Osteoblast (primary cell): ENCODE measurements at places on chromosomes 7 and 10. TPM values are rescaled to one million over a fixed set of nuclear protein-coding genes. Genes with fewer than 3 reads are reported as not detected.

PEX1 gene
- total RNA-seq, result 23.6 and 25.7 TPM in 2 replicates

CBLL1 gene
- 25.7 and 32.7 TPM in 2 replicates for total RNA-seq

PVRIG gene
- not detected in 2 replicates for total RNA-seq

RADIL gene
- 0.29 and 1.1 TPM in 2 replicates for total RNA-seq

SCART1 gene
- 5.1 and 5.6 TPM in 2 replicates for total RNA-seq

CALML3 gene
- not detected in 2 replicates for total RNA-seq

GIMAP4 gene
- not detected in 2 replicates for total RNA-seq

COL17A1 gene
- total RNA-seq, result under 0.01 TPM in 2 replicates

BMPER gene
- total RNA-seq, result 9.7 and 11.2 TPM in 2 replicates

SLC13A1 gene
- not detected in 2 replicates for total RNA-seq

ACSM6 gene
- total RNA-seq, result not detected in 2 replicates

AUTS2 gene
- total RNA-seq, result 15.2 and 17.4 TPM in 2 replicates

ZMIZ1 gene
- total RNA-seq, result 40.9 and 50.4 TPM in 2 replicates

POM121L12 gene
- total RNA-seq, result not detected in 2 replicates

DYNC1I1 gene
- total RNA-seq, result 2.2 and 2.9 TPM in 2 replicates

MYPN gene
- 1.5 and 1.8 TPM in 2 replicates for total RNA-seq

ZNF736 gene
- total RNA-seq, result 12.7 and 14.4 TPM in 2 replicates

ASZ1 gene
- total RNA-seq, result not detected in 2 replicates

TMEM229A gene
- not detected in 2 replicates for total RNA-seq

UPK3BL2 gene
- total RNA-seq, result 0.36 and 4.7 TPM in 2 replicates

CDHR1 gene
- total RNA-seq, result under 0.01 TPM in 1 of 2 replicates, not detected in the other

ACTR3C gene
- 1.8 and 3.8 TPM in 2 replicates for total RNA-seq

SHTN1 gene
- total RNA-seq, result 2.2 and 2.4 TPM in 2 replicates

TSPAN33 gene
- total RNA-seq, result under 0.01 and 0.36 TPM in 2 replicates

FAM25C gene
- total RNA-seq, result not detected in 2 replicates

PPP1R3C gene
- 73.4 and 87.9 TPM in 2 replicates for total RNA-seq

KIAA1549 gene
- 2.9 and 3.3 TPM in 2 replicates for total RNA-seq

CALN1 gene
- total RNA-seq, result under 0.01 TPM in 1 of 2 replicates, not detected in the other

GSAP gene
- total RNA-seq, result 10.6 and 13.0 TPM in 2 replicates

SMKR1 gene
- total RNA-seq, result 0.72 and 0.88 TPM in 2 replicates

AOAH gene
- total RNA-seq, result under 0.01 TPM in 1 of 2 replicates, not detected in the other

MYH16 gene
- total RNA-seq, result under 0.01 TPM in 1 of 2 replicates, not detected in the other

PHYHIPL gene
- total RNA-seq, result not detected in 2 replicates

PNLIPRP1 gene
- total RNA-seq, result not detected in 2 replicates

NKX2-3 gene
- not detected in 2 replicates for total RNA-seq

SDK1 gene
- under 0.01 and 0.36 TPM in 2 replicates for total RNA-seq

MBL2 gene
- total RNA-seq, result under 0.01 TPM in 2 replicates

PRSS37 gene
- not detected in 2 replicates for total RNA-seq

STEAP1 gene
- 39.1 and 45.4 TPM in 2 replicates for total RNA-seq

PDSS1 gene
- 1.8 and 2.7 TPM in 2 replicates for total RNA-seq

GHRHR gene
- not detected in 2 replicates for total RNA-seq

H2BK1 gene
- total RNA-seq, result not detected in 2 replicates

PPP1R17 gene
- total RNA-seq, result not detected in 2 replicates

FOXI2 gene
- total RNA-seq, result not detected in 2 replicates

OPN4 gene
- not detected in 2 replicates for total RNA-seq

ADARB2 gene
- not detected in 2 replicates for total RNA-seq

WNT2 gene
- under 0.01 TPM in 2 replicates for total RNA-seq

TEX47 gene
- total RNA-seq, result not detected in 2 replicates

ANKRD7 gene
- 1.8 and 3.3 TPM in 2 replicates for total RNA-seq

TUBAL3 gene
- total RNA-seq, result not detected in 2 replicates

KLF14 gene
- not detected in 2 replicates for total RNA-seq

SH2D4B gene
- under 0.01 TPM in 1 of 2 replicates, not detected in the other for total RNA-seq

EGFR gene
- 104 and 110 TPM in 2 replicates for total RNA-seq

DENND2A gene
- total RNA-seq, result 0.36 and 0.59 TPM in 2 replicates

SFTPA2 gene
- total RNA-seq, result not detected in 2 replicates

ANKRD61 gene
- total RNA-seq, result not detected in 2 replicates

MRM2 gene
- total RNA-seq, result 21.4 and 21.5 TPM in 2 replicates

MYO3A gene
- total RNA-seq, result not detected in 2 replicates
